ENCODE measurements at places on chromosomes 11 and 22.

GRCh38 chr11:128884703-128885338 lies 6.3 kb upstream of the KCNJ5 start:
- DNase-seq, result peak; percentile 68

DNA sequence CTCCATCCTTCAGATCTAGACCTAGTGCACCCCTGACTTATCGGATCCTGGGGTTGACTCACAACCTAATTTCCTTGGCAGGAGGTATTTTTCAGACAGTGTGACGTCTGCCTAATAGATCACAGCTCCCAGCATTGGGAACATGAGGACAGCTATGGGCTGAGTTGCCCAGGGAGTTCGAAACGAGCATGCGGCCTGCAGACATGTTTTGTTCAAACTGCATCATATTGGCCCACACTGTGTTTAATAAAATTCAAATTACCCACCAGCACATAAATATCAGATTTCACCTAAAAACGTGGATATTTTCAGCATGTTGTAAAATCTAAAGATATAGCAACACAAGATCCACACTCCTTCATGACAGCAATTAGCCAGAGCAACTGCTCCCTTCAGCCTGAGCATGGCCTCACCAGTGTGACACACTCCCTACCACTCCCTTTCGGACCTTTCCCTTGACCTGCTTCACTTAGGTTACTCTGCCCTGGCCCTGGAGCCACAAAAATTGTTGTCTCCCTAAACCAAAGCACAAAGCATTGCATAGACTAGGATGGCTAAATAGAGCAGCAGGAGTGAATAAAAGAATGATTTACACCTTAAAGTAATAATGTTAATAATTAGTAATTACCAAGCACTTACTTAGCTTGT lies 53.6 kb upstream of the USP47 start:
- DNase-seq, result no peak

- no peak for DNase-seq
These were observed 32.1 kb upstream of the PPP2R1B start for GRCh38 chr11:111798279-111798678.

- DNase-seq, result peak; percentile 76
These were observed 28.5 kb upstream of the RBX1 start for GRCh38 chr22:40922484-40923303.

- peak; percentile 81 for DNase-seq
These were observed 62.8 kb downstream of the PPFIA1 start for GRCh38 chr11:70333261-70333660.

- DNase-seq, result no peak
These were observed 10.4 kb downstream of the ADORA2A start for GRCh38 chr22:24437741-24438328.

DNA sequence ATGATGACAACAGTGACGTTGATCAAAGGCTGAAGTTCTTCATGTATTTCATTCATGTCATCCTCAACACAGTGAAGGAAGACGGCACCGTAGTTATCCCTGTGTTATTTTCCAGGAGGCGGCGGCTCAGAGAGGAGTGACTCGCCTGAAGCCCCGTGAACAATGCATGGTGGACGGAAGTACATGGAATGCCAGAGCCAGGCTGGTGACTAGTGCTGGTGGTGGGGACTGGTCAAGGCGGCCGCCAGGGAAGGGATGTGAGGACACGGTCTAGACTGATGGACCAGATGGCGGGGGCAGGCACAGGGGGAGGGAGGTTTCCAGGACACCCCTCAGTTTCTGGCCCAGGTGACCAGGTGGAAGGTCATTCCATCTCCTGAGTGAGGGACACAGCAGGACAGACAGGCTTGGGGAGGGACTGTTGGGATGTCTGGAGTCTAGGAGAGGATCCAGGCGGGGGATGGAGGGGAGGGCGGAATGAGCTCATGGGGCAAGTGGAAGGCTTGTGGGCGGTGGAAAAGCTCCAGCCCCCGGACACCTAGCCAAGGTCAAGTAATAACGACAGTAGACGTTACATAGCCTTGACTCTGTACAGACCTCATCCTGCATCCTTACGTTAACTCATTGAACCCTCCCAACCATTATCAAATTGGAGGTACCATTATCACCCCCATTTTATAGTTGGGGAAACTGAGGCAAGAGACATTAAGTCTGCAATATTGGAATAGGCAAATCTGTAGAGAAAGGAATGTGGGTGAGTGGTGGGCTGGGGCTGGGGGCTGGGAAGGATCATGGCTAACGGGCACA lies 16.0 kb upstream of the PICK1 start:
- DNase-seq, result no peak

GRCh38 chr11:123507043-123507442 lies 77.0 kb downstream of the GRAMD1B start:
- no peak for DNase-seq

DNA sequence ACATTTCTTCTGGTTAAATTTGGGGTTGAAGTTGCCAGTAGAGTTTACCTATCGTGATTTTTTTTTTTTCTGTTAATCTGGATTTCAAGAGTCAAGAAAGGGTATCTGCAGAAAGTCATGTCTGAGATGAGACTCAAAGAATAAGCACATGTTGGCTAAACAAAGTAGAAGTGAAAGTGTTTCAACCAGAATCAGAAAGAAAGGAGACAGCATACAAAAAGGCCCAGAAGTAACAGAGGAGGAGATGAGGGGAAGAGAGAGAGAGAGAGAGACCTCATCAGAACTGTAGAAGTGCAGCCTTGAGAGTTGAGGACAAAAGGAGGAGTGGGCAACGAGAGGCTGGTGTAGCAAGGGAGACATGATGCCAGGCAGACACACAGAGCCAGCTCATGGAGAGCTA lies 54.9 kb downstream of the SVIP start:
- DNase-seq, result no peak

DNA sequence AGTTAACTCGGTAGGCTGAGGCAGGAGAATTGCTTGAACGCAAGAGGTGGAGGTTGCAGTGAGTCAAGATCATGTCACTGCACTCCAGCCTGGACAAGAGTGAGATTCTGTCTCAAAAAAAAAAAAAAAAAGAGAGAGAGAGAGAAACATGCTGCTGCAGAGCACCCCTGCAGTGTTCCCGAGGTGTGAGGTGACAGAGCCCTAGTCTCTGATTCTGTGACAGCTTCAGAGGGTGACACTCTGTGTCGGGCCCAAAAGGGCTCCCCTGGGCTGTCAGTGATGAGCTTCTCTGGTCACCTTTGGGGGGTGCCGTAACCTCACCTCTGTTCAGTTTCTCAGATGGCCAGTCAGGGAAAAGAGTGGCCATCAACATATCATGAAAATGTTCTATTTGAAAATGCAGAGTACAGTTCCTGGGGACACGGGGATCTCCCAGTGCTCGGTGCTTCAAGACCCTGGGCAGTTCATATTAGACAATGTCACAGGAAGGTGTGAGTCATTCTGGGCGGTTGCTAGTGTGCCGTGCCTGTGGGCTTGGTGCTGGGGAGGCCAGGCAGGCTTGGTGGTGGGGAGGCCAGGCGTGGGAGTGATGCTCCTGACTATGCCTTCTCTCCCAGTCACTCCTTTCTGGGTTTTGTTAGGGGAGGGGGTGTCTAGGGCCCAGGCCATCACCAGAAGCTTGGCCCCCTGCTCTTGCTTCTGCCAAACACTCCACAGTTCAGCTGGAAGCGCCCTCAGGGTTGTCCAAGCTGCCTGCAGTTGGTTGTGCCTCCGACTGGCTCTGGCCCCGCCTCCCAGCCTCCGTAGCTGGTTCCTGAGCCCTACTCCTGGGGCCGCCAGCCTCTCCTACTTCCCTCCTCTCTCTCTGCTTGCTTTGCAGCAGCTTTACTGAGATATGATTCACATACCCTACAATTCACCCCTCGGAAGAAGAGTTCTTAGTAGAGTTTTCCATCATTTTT lies 52.5 kb upstream of the CLDN5 start:
- peak; percentile 69 for DNase-seq

DNA sequence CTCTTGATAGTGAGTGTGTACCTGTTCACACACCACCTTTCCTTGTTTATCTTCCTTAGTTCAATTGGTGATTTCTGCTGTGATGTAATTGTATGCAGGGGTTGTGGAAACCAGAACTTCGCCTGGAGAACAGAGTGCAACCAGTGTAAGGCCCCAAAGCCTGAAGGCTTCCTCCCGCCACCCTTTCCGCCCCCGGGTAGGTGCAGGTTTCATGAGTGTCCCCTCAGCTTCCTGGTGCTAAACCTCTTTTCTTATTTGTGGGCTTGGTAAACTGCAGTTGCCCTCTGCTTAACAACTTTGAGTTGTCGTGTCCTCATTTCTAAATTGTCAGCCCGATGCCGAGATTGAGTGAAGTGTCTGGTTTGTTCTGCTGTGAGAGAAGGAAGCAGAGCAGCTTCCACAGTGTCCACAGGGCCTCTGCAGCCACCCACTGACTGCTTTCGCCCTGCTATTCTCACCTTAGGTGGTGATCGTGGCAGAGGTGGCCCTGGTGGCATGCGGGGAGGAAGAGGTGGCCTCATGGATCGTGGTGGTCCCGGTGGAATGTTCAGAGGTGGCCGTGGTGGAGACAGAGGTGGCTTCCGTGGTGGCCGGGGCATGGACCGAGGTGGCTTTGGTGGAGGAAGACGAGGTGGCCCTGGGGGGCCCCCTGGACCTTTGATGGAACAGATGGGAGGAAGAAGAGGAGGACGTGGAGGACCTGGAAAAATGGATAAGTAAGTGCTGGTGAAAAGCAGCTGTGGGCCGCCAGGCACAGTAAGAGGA lies 7.1 kb upstream of the GAS2L1 start:
- no peak for DNase-seq

DNA sequence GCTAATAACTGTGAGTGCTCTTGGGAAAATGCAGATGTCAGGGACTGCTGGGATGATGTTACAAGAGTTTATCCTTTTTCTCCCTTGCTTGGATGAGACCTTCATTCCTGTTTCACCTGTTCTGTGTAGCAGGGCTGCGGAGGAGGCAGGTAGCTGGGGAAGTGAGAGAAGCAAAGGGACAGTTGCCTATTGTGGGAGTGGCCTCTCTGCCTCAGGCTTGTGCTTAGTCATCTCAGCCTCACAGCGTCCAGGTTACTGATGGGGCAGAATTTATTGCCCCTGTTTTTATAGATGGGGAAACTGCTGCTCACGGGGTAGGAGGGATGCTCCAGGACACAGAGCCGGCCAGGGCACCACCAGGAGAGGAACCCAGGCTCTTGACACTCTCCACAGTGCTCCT lies 1.7 kb downstream of the STX3 start:
- DNase-seq, result peak; percentile 33

DNA sequence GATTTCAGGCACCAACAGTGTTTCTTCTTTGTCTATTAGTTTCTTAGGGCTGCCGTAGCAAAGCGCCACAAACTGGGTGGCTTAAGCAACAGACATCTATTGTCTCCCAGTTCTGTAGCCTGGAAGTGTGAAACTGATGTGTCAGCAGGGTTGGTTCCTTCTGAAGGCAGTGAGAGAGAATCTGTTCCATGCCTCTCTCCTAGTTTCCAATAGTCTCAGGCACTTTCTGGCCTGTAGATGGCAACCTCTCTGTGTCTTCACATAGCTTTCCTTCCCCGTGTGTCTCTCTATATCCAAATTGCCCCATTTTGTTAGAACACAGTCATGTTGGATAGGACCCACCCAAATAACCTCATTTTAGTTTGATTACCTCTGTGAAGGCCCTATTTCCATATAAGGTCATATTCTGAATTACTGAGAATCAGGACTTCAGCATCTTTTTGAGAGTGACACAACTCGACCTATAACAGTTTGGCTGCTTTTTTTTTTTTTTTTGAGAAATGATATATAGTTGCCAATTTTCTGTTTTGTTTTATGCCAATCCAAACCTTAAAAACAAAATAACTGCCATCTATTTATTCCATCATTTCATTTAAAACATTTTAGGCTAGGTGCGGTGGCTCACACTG lies 108.2 kb downstream of the SLC36A4 start:
- peak; percentile 54 for DNase-seq

DNA sequence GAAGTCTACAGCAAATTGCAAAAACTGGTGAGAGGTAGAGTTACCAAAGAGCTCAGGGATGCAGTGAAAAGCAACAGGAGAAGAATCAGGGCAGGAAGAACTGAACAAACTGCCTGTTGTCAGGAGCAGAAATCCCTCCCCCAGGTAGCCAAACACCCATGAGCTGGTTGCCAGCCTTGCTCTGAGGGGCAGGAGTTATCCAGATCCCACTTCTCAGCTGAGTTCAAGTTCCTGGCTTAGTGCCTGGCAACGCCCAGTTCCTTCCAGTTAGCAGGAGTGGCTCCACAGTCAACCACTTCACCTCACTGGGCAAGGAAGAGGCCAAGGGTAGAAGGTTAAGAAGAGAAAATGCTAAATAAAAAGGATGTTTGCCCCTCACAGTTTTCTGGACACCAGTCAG lies 1.9 kb upstream of the MPZL2 start:
- DNase-seq, result no peak

DNA sequence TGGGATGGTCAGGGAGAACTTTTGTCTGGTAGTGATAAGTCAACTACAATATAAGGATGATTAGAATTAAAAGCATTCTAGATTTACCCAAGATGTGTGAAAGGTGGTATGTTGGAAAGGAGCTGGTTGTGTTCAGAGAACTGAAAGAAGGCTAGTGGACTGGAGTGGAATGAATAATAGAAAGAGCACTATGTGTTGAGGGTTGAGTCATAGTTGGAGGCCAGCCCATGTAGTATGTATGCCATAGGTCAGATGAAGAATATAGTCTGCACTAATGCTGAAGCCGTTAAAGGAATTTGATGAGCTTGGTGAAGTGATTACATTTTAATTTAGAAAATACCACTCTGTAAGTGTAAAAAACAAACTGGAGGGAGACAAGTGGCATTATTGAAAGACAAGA lies 514.1 kb downstream of the CNTN5 start:
- DNase-seq, result peak; percentile 48

DNA sequence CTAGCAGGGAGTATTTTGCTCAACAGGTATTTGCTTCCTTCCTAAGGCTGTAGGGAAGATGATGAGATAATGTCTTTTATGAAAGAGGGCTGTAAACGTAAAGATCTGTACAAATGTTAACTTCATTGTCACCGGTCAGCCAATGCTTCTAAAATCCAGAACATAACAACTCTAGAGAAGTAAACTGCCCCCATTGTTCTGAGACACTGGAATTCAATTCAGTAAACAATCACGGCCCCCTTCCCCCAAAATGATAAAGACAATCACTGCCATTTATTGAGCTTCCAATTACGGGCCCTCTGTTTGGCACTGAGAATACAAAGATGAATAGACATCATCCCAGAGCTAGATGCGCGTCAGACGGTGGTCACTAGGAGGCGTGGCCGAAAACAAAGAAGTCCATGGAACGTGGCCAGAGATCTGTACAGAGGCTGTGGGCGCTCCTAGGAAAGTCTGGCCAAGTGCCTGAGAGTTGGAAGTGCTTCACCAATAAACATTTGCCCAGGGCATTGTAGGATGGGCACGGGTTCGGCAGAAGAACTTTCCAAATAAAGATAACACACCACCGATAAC lies 576 bp downstream of the TMEM258 start:
- DNase-seq, result peak; percentile 96

- DNase-seq, result no peak
These were observed 58.1 kb downstream of the LRP5 start for GRCh38 chr11:68370211-68371111.

All from fibroblast of mammary gland (primary cell).